ENCODE measurements at places on chromosomes 11 and 22. TPM values are rescaled to one million over a fixed set of nuclear protein-coding genes. Genes with fewer than 3 reads are reported as not detected.

Gene TRPM5
- total RNA-seq = not detected

Gene ZP1
- total RNA-seq = not detected

GRCh38 chr11:1573077-1573902, 1.2 kb upstream of the DUSP8 start:
- DNase-seq = no peak

Gene YAP1
- total RNA-seq = 65.6 TPM

Data from liver (tissue), 10 donors.